ENCODE measurements at places on chromosomes 13 and 19. TPM values are rescaled to one million over a fixed set of nuclear protein-coding genes. Genes with fewer than 3 reads are reported as not detected.

- DNase-seq = no peak
Observed at GRCh38 chr13:105658431-105658830, 877.0 kb downstream of the EFNB2 start.

The ONECUT3 gene
- total RNA-seq = not detected

GRCh38 chr13:110531671-110532083 is 29.8 kb downstream of the RAB20 start:
- DNase-seq = no peak

The ZNF846 gene
- total RNA-seq = 19.7 TPM

GRCh38 chr19:56595548-56595899 is 422 bp downstream of the ZNF71 start:
- no peak for DNase-seq

The SIN3B gene
- 25.3 TPM for total RNA-seq

DNA sequence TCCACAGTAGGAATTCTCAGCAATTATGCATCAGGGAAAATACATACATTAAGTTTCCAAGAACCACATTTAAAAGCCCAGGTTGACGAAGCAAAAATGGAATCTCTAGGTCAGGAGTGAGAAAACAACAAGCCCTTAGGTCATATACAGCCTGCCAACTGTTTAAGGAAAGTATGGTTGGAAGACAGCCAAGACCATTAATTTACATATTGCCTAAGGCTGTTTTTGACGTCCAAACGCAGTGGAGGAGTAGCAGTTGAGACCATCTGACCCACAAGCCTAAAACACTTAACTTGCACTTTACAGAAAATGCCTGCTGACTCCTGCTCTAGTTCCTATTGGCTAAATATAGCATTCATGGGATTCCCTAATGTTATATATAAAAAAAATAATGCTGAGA is 299.0 kb downstream of the ITGBL1 start:
- no peak for DNase-seq

- no peak for DNase-seq
Observed at GRCh38 chr13:84192125-84192524, 309.9 kb upstream of the SLITRK1 start.

The KCNRG gene
- total RNA-seq = 3.0 TPM

GRCh38 chr13:33392794-33393405 is 107.3 kb upstream of the STARD13 start:
- DNase-seq = no peak

- DNase-seq = no peak
Observed at GRCh38 chr13:76991432-76991795, 467 bp upstream of the CLN5 start.

The MAP3K10 gene
- total RNA-seq = 17.0 TPM

GRCh38 chr13:80362481-80362880 is 21.6 kb upstream of the SPRY2 start:
- DNase-seq = no peak

The CGB3 gene
- total RNA-seq = not detected

- DNase-seq = no peak
Observed at GRCh38 chr13:95234242-95234641, 67.0 kb downstream of the ABCC4 start.

The OVOL3 gene
- not detected for total RNA-seq
